ENCODE measurements at places on chromosomes 5 and 9.

DNA sequence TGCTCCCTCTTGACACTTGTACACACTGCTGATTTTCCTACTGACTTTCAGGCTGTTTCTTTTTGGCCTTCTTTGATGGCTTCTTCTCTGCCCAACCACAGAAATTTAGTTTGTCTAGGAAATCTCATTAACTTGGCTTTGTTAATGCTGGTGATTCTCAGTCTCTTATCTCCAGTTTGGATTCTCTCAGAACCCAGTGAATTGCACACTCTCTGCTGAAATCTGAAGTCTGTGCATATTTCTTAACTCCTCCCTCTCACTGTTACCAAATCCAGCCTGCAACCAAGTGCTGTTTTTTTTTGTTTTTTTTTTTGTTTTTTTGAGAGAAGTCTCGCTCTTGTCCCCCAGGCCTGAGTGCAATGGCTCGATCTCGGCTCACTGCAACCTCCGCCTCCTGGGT is 117.2 kb downstream of the CDC42SE2 start:
- H3K4me1 ChIP-seq = no peaks in the 10 kb centered on the region
- H3K27ac ChIP-seq = no peak overlapping the region
- no peak overlapping the region for H3K4me3 ChIP-seq
- H3K36me3 ChIP-seq = no peaks in the 10 kb centered on the region

DNA sequence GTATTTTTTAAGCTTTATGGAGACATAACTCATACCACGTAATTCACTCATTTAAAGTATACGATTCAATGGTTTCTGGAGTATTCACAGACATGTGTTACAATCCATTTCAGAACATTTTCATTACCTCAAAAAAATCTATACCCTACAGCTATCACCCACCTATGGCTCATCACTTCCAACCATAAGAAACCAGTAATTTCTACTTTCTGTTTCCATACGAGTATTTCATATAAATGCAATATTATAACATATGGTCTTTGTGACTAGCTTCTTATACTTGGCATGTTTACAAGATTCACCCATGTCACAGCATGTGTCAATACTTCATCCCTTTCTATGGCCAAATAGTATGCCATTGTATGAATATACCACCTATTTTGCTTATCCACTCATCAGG is 18.8 kb downstream of the UBQLN1 start:
- no peaks in the 10 kb centered on the region for H3K4me1 ChIP-seq
- H3K27me3 ChIP-seq = no peaks in the 10 kb centered on the region

DNA sequence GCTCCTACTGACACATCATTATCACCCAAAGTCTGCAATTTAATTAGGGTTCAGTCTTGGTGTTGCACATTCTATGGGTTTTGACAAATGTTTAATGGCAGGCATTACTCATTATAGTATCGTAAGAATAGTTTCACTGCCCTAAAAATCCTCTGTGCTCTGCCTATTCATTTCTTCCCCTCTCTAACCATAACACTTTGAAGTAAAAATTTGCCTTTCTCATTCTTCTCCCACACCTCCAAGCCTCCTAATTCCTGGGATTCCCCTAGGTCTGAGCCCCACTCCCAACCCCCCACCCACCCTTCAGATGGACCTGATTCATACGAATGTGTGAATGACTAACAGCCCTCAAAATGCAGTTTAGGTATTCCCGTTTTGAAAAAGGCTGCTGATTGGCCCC is 18.4 kb downstream of the ENC1 start:
- H3K36me3 ChIP-seq = no peaks in the 10 kb centered on the region
- no peaks in the 10 kb centered on the region for H3K27me3 ChIP-seq
- H3K27ac ChIP-seq = no peak overlapping the region
- H3K4me1 ChIP-seq = peaks cover 3% of the 10 kb centered on the region
- DNase-seq = no peak
- H3K4me3 ChIP-seq = no peak overlapping the region

DNA sequence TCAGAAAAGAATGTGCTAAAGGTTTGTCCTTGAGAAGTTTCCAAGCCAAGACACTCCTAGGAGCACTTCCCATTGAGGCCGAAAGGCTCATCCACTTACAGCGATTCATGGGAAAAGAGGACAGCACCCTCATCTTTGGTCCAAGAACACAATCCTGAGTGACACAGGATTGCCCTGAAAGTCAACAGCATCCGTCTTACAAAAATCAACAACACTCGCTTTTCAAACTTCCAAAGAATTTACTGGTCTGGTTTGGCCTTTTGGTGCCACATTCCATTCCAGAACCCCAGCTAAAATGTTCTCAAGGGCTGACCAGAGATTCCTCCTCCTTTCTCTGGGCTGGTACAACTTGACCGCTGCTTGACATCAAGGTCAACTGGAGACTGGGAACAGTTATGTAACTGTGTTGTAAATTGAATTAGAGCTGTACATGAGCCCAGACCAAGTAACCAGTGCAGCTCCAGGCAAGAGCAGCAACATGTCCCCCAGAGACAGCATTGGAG is 415.8 kb upstream of the PIK3R1 start:
- no peaks in the 10 kb centered on the region for H3K36me3 ChIP-seq
- H3K27me3 ChIP-seq = no peaks in the 10 kb centered on the region

Data from iPS DF 6.9 (cell line).